Uterine smooth muscle cell (primary cell): ENCODE measurements at places on chromosomes 16 and 17. TPM values are rescaled to one million over a fixed set of nuclear protein-coding genes. Genes with fewer than 3 reads are reported as not detected.

Gene ELOB
- 377 and 396 TPM in 2 replicates for total RNA-seq

Gene SLFN12L
- under 0.01 and 0.11 TPM in 2 replicates for total RNA-seq

Gene NLGN2
- total RNA-seq = 8.2 and 10.7 TPM in 2 replicates

Gene DECR2
- total RNA-seq = 14.4 and 15.9 TPM in 2 replicates

Gene TBC1D3B
- total RNA-seq = 0.77 and 2.5 TPM in 2 replicates

Gene NXPH3
- total RNA-seq = 0.11 and 0.37 TPM in 2 replicates

Gene PTX4
- under 0.01 and 0.11 TPM in 2 replicates for total RNA-seq

Gene EFNB3
- 0.11 and 0.12 TPM in 2 replicates for total RNA-seq

Gene KRTAP4-1
- total RNA-seq = 0.11 TPM in 1 of 2 replicates, not detected in the other

Gene TMEM100
- total RNA-seq = 0.12 and 1.4 TPM in 2 replicates

Gene TCAP
- total RNA-seq = 0.33 and 0.50 TPM in 2 replicates

Gene COL1A1
- 570 and 2,151 TPM in 2 replicates for total RNA-seq

Gene MED1
- 20.5 and 22.7 TPM in 2 replicates for total RNA-seq

Gene PER1
- 9.3 and 15.4 TPM in 2 replicates for total RNA-seq

Gene EPOP
- 0.55 and 0.87 TPM in 2 replicates for total RNA-seq

Gene ULK2
- total RNA-seq = 14.1 and 19.1 TPM in 2 replicates

Gene CCL5
- not detected in 2 replicates for total RNA-seq

Gene SARM1
- total RNA-seq = 7.2 and 9.0 TPM in 2 replicates

Gene NPIPB6
- total RNA-seq = 0.33 and 0.75 TPM in 2 replicates

Gene TEKT3
- total RNA-seq = 0.11 and 1.00 TPM in 2 replicates

Gene SPATA32
- total RNA-seq = 0.12 TPM in 1 of 2 replicates, not detected in the other

Gene MLLT6
- total RNA-seq = 19.7 and 20.7 TPM in 2 replicates

Gene KRT39
- 0.11 TPM in 1 of 2 replicates, not detected in the other for total RNA-seq

Gene HLF
- total RNA-seq = 0.33 TPM in 1 of 2 replicates, not detected in the other

Gene APOBR
- not detected in 2 replicates for total RNA-seq

Gene SCNN1G
- not detected in 2 replicates for total RNA-seq

Gene SEZ6L2
- 2.1 and 10.0 TPM in 2 replicates for total RNA-seq

Gene SHISA9
- under 0.01 TPM in 2 replicates for total RNA-seq

Gene HAS3
- 0.25 and 0.44 TPM in 2 replicates for total RNA-seq
